Activated gamma-delta T cell treated with Interleukin-2 at 50 U/mL for 16 hours (primary cell): ENCODE measurements at places on chromosomes 12 and 14.

DNA sequence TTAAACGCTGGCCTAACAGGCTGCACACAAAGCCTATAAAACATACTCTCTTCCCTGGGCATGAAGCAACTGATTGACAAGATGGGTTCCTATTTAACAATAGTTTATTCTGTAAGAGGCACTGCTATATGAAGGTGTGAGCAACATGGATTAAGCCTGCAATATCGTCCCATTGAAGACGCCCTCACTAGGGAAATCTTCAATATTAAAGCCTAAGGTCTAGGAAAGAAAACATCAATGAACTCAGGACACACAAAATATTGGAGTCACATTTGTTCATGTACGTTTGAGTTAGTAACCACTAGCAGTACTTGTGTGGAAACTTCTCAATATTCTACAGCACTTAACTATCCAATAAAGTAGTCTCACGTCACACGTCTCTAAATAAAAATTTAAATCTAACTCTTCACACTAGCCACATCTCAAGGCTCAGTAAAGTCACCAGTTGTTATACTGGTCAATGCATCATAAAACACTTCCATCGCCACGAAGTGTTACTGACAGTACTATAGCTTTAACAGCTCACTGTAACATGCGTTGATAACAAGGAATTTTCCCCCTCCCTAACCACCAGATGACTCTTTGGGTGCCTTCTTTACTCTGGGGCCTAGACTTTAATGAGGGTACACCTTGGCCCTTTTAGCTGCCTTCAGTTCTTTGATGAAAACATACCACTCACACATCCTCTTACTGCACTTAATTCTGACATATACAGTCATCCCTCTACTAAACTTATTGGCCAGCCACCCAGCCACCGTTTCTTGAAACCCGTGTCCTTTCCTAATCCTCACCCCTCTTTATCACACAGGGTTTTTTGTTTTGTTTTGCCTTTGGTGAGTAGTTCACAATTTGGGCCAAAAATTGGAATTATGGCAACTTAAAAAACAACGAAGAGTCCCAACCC lies 50.1 kb upstream of the OR5AU1 start:
- DNase-seq: no peak

DNA sequence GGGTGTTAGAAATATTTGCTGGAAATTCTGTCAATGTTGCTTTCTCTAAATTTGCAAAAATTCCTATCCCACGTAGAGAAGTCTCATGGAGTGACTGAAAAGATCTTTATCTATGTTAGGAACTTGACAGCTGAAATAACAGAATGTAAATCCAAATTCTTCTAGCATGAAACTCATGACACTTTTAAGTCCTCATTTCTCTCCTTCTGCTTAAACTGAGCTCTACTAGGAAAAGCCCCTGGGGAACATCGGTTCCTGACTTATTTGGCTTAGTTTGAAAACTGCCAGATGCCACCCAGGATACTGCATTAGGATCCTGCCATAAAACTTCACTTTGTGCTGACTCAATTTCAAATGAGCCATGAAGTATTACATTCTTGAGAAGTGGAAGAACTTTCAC lies 426.0 kb downstream of the GALC start:
- DNase-seq: no peak

GRCh38 chr14:50837850-50838470 lies 7.0 kb upstream of the NIN start:
- no peak for DNase-seq

DNA sequence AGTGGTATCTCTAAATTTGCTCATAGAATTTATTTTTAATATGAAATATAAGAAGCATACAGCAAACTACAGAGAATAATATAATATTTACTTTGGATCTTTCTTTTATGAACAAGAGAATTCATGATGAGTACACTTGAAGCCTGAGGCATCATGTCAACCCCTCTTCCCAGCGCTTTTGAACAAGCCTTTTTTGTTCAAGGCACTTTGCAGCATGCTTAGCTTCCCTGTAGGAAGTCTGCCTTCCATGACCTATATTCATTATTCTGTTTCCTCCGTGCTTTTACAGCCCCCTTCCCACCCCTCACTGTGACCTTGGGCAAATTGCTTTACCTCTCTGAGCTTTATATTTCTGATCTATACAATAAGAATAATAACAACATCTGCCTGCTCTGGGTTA lies 41.6 kb downstream of the SCN8A start:
- no peak for DNase-seq

DNA sequence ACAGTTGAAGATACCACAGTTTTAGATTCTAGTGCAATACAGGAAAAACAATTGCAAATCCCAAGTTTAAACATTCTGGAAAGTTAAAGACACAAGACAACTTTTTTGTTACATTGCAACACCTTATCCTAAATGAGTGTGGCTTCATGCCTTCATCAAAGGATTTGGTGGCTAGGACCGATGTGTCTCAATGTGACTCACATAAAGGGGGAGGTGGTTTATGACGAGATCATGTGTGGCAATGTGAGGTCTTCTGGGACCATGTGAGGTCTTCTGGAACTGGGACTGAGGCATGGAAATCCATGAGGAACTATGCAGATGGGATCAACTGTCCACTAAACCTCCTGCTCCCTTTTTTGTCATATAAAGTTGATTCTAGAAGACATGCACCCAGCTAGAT lies 166.2 kb downstream of the PAX9 start:
- DNase-seq: no peak

DNA sequence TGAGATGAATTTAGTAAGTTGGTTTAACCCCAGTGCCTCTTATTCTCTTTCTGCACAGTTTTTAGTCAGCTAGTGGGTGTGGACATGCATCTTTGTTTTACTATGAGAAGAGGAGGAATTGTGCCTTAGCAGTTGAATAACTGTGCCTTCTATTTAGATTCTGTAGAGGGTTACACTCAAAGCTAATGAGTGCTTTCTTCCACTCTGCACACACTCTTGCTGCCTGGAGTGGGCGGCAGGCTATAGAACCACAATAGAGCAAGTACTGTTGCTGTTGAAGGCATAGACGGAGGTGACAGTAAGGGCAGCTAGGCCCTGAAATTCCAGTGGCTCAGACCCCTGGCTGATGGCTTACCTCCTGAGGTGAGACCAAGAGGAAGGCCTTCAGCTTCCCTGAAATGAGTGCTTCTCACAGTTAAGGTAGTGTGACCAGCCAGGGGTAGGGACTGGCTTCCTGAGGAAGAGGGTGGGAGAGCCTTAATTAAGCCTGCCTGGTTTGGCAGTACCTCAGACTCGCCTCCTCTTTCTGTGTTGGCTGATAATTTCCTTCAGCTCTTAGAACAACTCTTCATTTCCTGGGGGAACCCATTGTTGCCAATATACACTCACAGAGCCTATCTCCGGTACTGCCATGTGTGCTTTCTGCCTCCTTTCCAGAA lies 24.7 kb downstream of the SUSD6 start:
- DNase-seq: no peak

- no peak for DNase-seq
These were observed 12.9 kb downstream of the EXOC3L4 start for GRCh38 chr14:103107455-103107854.

DNA sequence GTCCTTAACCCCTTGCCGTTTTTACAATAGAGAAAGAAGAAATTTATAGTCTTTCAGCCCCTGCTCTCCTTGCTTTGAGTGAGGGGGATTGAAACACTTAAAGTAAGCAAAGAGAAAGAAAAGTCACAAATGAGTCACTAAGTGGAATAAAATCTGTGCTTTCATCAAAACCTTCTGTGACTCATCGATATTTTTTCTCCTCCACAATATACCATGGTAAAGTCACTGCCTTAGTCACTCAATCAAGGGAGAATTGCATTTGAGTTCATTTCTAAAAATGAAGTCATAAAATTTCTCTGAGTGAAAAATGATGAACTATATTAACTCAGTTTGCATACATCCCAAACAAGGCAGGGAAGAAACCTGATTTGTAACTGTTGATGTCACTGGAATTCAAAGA lies 470.3 kb downstream of the FOXG1 start:
- no peak for DNase-seq

DNA sequence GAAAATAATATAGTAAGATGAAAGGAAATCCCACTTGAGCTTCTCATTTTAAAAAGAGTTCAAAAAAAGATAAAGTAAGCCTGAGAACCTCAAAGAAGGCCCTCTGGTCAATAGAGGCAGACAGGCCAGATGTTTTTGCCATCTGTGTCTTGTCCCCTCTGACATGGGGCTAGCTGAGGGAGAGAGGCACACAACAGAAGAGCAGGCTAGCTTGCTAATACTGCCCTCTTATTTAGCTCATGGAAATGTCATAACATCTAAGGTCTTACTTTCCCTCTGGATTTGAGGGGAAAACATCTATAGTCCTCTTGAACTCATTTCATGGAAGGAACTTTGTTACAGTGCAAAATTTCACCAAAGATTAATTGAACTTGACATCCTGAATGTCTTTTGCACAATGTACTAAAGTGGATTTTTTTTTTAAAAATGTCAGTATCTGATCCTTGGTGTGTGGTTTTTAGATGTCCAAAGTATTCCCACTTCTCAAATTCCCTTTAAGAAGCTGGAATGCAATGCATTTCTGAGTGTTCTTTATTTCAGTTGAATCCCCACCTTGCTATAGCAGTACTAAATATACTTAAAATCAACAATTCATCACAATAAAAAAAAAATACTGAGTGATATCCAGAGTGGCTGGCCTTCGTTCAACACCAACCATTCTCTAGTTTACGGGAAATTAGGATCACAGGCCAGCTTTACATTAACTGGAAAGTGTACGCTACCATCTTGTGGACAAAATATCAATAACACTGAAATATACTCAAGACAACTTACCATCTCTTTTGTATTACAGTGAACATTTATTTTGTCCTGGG lies 176.7 kb downstream of the PAH start:
- no peak for DNase-seq

- no peak for DNase-seq
These were observed 96.8 kb downstream of the OSBPL8 start for GRCh38 chr12:76462668-76463224.

- no peak for DNase-seq
These were observed 411.2 kb downstream of the AEBP2 start for GRCh38 chr12:19850346-19851065.

DNA sequence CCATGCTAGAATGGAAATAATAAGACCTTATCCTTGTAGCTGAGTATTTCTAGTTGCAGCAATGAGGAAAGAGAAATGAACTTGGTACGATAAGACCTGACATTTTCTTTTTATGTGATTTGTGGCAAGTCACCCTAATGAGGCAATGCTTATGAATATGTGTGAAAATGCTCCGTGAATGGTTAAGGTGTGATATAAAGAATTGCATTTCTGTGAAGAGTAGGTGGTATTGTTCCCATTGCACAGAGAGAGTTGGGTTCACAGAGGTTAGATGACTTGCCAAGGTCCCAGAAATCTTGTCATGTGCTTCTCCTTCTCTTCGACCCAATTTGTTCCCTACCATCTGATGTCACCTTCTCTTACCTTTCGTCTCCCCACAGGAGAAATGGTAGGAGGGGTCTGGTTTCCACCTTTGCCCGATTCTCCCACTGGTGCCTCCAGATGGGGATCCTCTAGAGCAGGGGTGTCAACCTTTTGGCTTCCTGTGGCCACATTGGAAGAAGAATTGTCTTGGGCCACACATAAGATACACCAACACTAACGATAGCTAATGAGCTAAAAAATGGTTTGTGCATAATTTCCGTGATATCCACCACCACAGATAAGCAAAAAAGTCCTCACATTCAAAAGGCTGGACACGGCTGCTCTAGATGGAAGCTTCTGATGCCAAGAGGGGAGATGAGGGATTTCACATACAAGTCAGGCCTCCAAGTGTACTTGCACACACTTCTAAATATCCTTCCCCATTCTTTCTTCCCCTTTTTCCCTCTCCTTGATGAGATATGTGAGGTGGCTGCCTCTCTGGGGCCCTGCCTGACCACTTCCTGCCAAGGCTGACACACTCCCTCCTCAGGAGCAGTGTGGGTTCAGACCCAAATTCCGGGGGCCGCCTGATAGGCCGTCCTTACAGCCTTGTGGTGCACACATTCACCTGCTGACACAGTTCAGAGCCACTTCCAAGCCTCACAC lies 96.1 kb downstream of the PLXNC1 start:
- peak; percentile 50 for DNase-seq

DNA sequence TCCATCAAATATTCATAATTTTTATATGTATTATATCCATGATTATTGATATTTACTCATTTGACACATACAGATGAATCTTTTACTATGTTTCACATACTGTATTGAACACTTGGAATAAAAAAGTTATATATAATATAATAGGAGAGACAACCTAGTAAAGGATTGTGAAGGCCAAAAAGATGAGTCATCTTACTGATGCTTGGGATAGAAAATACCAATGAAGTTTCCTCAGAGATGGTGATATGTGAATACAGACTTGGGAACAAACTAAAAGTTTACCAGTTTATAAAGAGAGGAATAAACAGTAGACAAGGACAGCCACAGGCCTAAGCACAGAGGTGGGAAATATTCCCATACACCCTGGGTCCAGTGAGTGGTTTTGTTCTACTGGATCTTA lies 743.9 kb upstream of the FLRT2 start:
- DNase-seq: no peak
